NAMALWA (cell line): ENCODE measurements at places on chromosomes 4 and X.
A peak's percentile ranks its signal among the peaks of the same experiment; 100 is the strongest.

- no peak for DNase-seq
Observed at GRCh38 chr4:153062652-153063168, 126.6 kb downstream of the FHDC1 start.

- DNase-seq, result no peak
Observed at GRCh38 chr4:127352220-127353113, 280.3 kb upstream of the INTU start.

GRCh38 chr4:140042634-140043033, 111.3 kb downstream of the MAML3 start:
- no peak for DNase-seq

GRCh38 chr4:148341980-148342800, 100.0 kb downstream of the NR3C2 start:
- no peak for DNase-seq

- DNase-seq, result no peak
Observed at GRCh38 chr4:6542951-6543350, 32.0 kb upstream of the MAN2B2 start.

GRCh38 chr4:77600521-77601451, 4.8 kb upstream of the CXCL13 start:
- DNase-seq, result peak; percentile 57
